ENCODE measurements at places on chromosomes 11 and 22.

- DNase-seq: peak; percentile 59
Observed at GRCh38 chr11:10862446-10862845, 4.6 kb upstream of the ZBED5 start.

- DNase-seq: no peak
Observed at GRCh38 chr11:34331736-34332135, 26.1 kb downstream of the ABTB2 start.

DNA sequence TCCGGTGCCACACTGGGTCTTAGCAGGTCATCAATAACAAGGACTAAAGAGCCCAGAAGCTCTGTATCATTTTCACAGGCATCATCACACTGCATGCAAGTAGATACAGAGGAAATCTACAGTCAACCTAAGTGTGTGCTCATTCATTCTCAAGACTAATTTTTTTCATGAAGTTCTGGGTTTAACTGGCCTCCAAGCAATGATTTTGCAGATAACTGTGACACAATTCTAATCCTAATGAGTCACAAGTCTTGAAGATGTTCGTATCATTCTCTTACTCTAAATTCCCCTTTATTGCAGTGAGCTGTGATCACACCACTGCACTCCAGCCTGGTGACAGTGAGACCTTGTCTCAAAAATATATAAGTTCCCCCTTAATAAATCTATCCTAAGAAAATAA lies 2.5 kb downstream of the OR52W1 start:
- no peak for DNase-seq

GRCh38 chr11:72773696-72774095 lies 20.2 kb downstream of the STARD10 start:
- no peak for DNase-seq

GRCh38 chr11:81059356-81059755 lies 1618.5 kb upstream of the TENM4 start:
- DNase-seq: no peak

DNA sequence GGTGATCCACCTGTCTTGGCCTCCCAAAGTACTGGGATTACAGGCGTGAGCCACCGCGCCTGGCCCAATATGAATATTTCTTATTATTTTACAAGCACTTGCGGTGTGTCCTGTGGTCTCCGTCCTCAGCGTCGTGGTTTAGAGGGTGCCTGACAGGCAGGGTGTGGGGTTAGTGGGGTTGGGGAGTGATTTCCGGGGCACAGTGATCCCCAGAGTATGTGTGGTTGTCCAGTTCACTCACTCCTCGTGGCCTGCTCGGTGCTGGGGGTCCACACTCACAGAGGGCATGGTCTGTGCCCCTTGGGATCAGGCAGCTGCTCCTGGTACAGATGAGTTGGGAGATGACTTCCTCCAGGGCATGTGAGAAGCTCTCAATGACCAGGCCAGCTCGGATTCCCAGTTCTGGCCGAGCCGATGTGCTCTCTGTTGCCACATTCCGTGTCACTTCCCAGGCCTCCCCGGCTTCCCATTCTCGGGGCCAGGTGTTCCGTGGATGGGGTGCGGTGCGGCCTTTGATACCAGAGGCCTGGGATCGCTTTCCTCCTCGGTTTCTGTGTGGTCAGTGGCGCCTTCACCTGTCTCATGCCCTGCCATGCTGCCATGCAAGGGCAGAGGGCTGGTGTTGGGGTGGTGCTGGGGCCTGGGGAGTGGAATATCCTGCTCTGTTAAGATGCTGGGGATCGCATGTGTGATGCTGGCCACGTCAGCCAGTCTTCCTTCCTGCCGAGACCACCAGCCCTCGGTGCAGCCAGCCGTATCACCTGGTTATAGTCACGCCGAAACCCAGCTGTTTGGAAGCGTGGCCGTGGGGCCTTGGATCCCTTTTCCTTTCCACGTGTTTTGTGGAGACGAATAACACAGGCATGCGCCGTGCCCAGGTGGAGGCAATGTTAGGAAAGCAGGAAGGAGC lies 39.6 kb downstream of the PARVB start:
- no peak for DNase-seq

Measured in HAP-1 (cell line).